ENCODE measurements at places on chromosomes 16 and 17.

GRCh38 chr17:80428363-80428762, 13.4 kb downstream of the ENDOV start:
- no peak overlapping the region for H3K27ac ChIP-seq
- H3K4me3 ChIP-seq, result no peak overlapping the region
- no peaks in the 10 kb centered on the region for H3K27me3 ChIP-seq
- H3K36me3 ChIP-seq, result no peaks in the 10 kb centered on the region
- no peak for DNase-seq

GRCh38 chr17:53336281-53336680, 486.4 kb upstream of the KIF2B start:
- no peaks in the 10 kb centered on the region for H3K4me1 ChIP-seq
- DNase-seq, result no peak
- H3K27me3 ChIP-seq, result no peaks in the 10 kb centered on the region
- H3K4me3 ChIP-seq, result no peak overlapping the region
- no peaks in the 10 kb centered on the region for H3K36me3 ChIP-seq
- H3K27ac ChIP-seq, result no peak overlapping the region

GRCh38 chr17:76940295-76940694, 72.1 kb downstream of the MGAT5B start:
- DNase-seq, result no peak
- H3K27me3 ChIP-seq, result peaks cover 9% of the 10 kb centered on the region
- H3K36me3 ChIP-seq, result no peaks in the 10 kb centered on the region
- no peak overlapping the region for H3K4me3 ChIP-seq
- no peak overlapping the region for H3K27ac ChIP-seq

- peaks cover 2% of the 10 kb centered on the region for H3K27me3 ChIP-seq
- no peaks in the 10 kb centered on the region for H3K36me3 ChIP-seq
- H3K4me1 ChIP-seq, result no peaks in the 10 kb centered on the region
- no peak for DNase-seq
- no peak overlapping the region for H3K27ac ChIP-seq
These were observed 7.5 kb upstream of the KREMEN2 start for GRCh38 chr16:2956579-2956956.

- no peak overlapping the region for H3K27ac ChIP-seq
- H3K4me1 ChIP-seq, result no peaks in the 10 kb centered on the region
- H3K27me3 ChIP-seq, result peaks cover 6% of the 10 kb centered on the region
- H3K36me3 ChIP-seq, result no peaks in the 10 kb centered on the region
These were observed 29.2 kb downstream of the SOX8 start for GRCh38 chr16:1010815-1011214.

DNA sequence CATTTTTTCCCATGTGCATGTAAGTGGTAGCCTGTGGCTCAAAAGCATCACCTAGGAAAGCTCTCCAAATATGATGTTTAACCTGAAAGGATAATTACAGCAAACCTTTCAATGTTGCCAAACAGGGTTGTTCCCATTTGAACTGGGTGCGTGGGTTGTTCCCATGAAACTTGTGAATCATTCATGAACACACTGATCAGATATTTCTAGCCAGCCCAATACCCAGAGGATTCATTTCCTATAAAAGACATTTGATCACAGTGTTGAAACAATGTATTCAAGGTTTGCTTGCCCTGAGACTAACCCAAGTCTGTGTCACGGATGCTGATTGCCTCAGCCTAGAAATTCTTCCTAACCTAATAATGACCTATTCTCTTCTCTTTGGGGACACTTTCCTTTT, 12.9 kb downstream of the KRT39 start:
- peaks cover 17% of the 10 kb centered on the region for H3K27me3 ChIP-seq
- no peaks in the 10 kb centered on the region for H3K4me1 ChIP-seq
